ENCODE measurements at places on chromosomes 2 and 18.

GRCh38 chr2:15120631-15121030 is 440.5 kb downstream of the NBAS start:
- no peak for DNase-seq

GRCh38 chr2:191280290-191280689 is 35.1 kb downstream of the MYO1B start:
- no peak for DNase-seq

GRCh38 chr2:186484062-186484735 is 1.9 kb upstream of the ZC3H15 start:
- DNase-seq: no peak

DNA sequence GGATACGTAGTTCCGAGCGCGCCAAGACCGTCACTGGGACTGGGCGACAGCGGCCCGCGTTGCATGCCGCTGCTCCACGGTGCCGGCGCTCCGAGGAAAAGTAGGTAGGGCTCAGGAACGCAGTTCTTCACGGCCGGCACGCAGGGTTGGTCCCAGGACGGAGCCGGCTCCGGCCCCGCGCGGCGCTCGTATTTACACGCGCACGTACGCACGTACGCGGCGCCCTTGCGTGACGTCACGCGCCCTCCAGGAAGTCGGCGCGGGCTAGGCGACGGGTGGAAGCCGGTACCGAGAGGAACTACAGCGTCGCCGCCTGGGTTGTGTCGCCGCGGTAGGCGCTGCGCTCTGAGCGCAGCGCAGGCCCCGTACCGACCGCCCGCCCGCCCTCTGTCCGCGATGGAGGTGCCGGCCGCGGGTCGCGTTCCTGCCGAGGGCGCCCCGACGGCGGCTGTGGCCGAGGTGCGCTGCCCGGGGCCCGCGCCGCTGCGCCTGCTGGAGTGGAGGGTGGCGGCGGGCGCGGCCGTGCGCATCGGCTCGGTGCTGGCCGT is at the start of gene CTDP1:
TSS of gene CTDP1 (plus strand) at position 252 of the 548 bp plus-strand sequence. CDS start at position 397, 145 bp downstream.
- no peak for DNase-seq

DNA sequence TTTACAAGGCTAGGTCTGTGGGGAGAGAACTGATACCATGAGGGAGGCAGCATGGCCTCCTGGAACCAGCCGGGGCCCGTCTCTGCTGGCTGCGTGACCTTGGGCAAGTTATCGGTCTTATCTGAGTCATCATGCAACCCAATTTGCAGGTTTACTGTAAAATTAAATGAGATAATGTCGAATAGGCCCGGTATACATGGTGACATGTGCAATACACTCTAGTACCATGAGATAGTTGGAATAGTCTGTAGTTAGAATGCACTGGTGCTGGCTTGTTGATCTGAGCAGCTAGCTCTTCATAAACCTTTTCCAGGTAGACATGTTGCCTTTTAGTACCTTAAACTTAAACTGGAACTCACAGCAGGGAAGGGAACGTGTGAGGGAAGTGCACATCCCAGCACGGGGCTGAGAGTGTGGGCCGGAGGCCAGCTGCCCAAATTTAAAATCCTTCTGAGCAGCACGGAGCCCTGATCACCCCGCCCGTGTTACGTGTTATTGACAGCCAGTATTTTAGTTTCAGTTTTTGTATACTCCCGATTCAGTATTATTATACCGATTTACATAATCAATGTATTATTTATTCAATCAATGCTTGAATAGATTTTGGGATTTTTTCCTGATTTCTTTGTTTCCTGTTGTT is 72.4 kb upstream of the HS6ST1 start:
- DNase-seq: no peak

Data from non-pigmented ciliary epithelial cell (primary cell).